ENCODE measurements at places on chromosomes 2 and 18.

- DNase-seq: no peak
These were observed 55.9 kb downstream of the KCTD18 start for GRCh38 chr2:200453853-200454534.

DNA sequence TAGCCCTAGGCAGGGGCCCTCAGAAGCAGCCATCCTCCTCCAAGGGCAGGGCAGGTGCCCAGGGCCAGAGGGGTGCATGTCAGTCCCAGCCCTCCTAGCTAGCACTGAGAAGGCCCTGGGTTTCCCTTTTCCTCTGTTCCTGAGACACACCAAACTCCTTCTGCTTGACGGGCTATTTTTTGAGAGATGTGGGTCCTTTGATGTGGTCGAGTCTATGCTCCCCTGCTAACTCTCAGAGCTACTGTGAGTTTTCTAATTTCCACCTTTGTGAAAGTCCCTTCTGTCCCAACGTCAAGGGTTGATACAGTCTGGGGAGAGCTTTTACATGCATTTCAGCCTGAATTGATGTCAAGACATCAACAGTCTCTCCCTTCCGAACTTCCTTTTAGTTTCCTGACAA is 51.4 kb downstream of the TRPM8 start:
- DNase-seq: no peak

DNA sequence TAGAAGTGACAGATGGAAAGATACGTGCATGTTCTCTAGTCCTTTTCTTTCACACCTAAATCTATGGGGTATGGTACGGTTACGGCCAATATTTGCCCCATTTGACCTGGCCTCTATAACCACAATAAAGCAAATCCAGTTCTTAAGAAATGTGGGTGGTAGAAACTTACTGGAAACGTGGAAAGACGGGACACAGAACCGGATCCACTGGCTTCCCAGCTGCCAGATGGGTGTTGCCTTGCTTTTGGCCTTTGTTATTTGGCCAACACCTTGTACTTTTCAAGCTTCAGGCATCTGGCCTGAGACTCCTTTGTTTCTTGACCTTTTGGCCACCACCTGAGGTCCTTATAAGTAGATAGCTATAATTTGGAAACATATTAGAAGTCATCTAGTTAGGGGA is 635.9 kb downstream of the SLC4A3 start:
- DNase-seq: no peak

GRCh38 chr2:216520112-216520511 is 21.5 kb downstream of the RPL37A start:
- no peak for DNase-seq

DNA sequence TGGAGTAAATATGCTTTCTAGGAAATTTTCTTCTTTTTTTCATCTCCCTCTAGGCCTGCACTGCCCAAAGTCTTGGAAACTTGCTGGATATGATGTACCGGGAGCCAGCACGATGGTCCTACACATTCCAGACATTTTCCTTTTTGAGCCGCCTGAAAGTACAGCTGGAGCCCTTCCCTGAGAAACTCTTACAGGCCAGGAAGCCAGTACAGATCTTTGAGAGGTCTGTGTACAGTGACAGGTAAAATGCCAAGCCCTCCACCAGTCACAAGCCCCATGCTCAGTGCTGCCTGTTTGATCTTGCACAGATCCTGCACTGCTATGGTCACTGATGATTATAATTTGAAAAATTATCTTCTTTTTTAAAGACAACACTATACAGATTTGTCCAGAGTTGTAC is 20.0 kb downstream of the DGUOK start:
- no peak for DNase-seq

GRCh38 chr2:180195847-180196246 is 188.8 kb upstream of the CWC22 start:
- no peak for DNase-seq

DNA sequence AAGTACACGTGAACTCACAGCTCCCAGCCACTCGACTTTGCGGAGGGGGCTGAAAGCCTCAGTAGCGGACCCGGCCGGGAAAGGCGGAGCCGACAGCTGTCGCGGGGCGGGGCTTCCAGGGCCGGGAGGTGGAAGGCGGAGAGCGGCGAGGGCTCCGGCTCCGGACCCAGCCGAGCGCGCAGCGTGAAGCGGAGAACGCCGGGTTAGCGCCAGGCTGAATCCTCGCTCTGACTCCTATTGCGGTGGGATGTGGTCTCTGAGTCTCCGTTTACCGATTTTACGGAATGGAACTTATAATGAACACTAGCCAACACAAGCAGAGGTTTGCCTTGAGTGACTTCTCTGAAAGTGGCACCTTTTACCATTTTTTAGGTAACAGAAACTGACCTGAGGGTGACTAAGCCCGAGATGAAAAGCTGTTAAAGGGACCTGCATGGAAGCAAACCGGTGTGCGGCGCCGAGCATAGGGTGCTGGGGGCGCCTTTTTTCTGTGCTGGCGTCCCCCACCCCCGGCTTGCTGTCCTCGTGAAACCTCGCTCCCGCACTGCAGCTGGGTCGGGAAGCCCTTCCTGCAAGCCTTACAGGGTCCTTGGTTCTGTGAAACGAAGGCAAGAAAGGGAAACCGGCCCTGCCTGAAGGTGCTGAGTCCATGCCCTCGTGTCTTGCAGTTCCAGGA is 72.9 kb downstream of the EN1 start:
- peak; percentile 16 for DNase-seq

GRCh38 chr2:204608237-204608939 is 63.1 kb downstream of the PARD3B start:
- no peak for DNase-seq

DNA sequence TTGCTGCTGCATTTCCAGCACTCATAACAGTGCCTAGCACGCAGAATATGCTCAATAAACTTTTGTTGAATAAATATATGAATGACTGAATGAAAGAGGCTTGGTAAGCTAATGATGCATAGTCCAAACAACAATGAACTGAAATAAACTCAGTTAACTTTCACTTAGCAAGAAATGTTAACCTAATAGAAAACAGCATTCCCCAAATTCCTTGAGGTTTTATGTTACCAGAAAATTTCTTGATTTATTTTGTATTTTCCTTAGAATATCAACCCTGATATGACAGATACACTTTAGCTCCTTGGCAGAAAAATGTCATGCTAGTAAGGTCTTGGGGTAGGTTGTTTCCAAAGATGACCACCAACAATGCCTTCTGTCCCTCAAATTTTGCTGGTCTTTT is 217.4 kb downstream of the KCNE4 start:
- no peak for DNase-seq

GRCh38 chr2:233011702-233012131 is 1.3 kb downstream of the NGEF start:
- no peak for DNase-seq

DNA sequence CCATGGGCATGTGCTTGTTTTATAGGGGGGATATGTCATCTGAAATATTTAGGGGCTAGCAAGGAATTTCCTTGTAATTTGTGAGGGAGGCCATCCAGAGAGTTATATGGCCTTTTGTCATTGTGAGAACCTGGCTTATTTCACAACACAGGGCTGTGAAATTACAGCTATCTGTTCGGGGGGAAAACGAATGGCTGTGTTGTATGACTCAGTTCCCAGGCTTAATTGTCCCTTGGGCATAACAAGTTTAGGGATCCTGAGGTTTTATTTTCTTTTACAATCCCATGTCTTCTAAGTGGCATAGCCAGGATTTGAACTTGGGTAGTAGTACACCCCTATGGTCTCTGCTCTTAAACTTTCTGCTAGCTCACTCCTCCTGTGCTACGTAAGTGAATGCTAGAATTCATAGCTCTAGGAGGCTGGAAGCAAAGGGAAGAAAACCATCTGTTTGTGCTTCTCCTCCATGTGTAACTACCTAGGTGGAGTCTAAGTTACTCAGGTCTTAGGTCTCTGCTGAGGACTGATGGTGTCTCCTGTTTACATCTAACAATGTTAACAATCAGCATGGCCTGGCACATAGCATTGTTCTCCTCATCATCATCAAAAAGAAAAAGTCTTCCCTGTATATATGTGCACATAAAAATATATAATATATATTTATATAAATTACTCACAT is 53.8 kb downstream of the SKA1 start:
- DNase-seq: no peak

DNA sequence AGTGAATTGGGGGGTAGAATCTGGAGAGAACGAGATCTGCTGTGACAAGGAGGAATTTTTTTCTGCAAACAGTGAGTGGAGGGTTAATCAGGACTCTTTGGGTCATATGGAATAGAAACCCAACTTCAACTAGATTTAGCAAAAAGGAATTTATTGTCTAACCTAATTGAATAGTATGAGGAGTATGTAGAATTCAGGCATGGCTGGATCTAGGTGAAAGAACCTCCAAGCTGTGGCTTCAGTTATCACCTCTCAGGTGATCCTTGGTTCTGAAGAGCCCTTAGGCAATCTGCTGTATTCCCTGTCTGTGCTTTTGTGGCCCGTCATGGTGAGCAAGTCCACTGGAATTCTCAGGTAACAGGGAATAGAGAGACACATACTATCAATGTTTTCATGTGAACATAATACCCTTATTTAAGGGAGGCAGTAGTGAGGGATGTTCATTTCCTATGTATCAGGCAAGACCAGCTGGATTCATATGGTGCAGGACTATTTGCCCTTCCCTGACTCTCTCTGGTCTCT is 164.7 kb downstream of the ALPK2 start:
- DNase-seq: no peak

- DNase-seq: no peak
These were observed 11.2 kb downstream of the IL18RAP start for GRCh38 chr2:102433973-102434654.

DNA sequence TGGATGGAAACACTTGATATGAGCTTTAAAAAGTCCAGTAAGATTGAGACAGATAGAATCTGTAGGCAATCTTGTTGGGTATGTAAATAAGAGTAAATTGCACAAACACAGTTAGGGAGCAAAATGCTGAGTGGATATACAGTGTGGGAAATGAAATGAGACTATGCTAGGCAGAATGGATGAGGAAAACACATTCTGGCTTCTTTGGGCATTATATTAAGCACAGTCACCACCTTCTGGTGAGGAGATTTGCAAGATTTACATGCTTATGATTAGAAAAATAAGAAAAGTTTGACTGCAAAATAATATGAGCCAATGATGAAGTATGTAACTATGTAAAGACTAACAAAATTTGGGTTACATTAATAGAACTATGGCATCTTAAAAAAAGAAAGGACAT is 2165.0 kb upstream of the CELF4 start:
- DNase-seq: no peak

DNA sequence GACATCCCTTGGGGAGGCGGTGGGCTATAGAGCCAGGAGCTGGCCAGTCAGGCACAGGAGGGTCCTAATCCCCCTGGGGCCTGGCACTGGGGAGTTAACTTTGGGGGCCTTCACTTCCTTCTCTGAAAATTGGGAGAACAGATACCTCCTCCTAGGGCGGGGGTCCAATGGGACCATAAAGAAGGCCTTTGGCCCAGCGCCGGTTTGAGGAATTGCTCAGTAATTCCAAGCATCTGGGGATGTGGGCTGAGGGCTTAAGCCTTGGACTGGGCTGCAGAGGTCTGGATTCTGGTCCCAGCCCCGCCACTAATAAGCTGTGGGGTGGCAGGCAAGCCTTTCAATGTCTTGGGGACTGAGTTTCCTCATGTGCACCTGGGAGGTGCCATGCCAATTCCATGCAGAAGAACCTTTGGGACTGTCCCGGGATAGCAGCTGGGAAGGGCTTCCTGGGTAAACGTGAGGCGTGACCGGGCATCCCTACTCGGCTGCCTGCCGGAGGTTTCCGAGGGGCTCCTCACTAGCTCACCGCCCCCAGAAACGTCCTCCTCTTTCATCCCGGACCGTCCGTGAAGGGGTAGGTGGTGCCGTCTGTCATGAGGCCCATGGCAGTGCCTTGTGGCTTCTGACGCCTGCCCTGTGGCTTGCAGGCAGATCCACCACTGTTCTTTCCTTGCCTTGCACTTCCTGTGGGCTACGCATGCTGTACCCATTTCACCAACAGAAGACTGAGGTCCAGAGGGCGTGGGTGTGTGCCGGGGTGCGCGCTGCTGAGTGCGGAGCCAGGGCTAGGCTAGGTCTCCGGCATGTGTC is 67.4 kb upstream of the HPCAL1 start:
- DNase-seq: no peak

GRCh38 chr2:122378521-122378920 is 623.1 kb downstream of the TSN start:
- no peak for DNase-seq

DNA sequence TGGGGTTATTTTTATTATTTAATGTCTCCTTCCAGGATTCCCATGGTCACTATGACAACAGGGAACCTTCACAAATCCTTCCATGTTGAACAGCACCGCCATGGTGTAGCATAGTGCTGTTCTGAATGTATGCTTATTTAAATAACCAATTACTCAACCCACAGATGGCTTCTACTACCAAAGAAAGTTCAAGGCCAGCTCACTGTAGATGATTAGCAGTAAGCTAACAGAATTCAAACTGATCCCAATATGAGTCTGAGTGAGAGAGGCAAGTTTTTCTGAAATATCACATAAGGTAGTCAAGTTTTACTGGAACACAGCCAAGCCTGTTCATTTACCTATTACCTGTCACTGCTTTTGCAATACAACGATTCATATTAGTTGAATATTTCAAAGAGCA is 51.2 kb downstream of the CLASP1 start:
- no peak for DNase-seq

GRCh38 chr2:120558847-120559246 is 176.8 kb upstream of the GLI2 start:
- no peak for DNase-seq

- no peak for DNase-seq
These were observed 117.4 kb downstream of the FAM210A start for GRCh38 chr18:13608791-13609532.

DNA sequence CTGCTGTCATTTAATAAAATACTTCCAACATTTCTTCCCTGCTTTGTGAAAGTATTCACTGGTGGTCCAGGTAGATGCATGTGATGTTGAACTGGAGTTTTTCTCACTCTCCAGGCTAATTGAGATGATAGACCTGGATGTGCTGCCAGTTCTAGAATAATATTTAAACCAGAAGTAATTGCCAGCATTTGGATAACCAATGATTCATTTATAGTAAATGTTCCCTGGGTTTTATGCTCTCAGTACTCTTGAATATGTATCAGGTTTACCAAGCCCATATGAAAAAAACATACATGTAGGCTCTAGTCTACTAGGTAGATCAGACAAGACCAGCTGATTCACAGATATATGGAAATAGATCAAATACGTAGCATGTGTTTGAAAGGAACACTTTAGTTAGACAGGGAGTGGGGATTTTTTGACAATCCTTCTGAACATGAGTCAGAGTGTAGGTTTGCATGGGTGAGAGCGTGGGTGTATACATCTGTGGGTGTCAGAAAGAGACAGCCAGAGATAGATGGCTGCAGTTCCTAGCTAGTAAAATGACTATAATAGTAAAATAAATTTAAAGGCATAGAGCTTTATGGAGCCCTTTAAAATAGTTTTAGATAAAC is 115.1 kb downstream of the NAB1 start:
- DNase-seq: no peak

- DNase-seq: no peak
These were observed 114.7 kb downstream of the RTP5 start for GRCh38 chr2:241984271-241984655.

- no peak for DNase-seq
These were observed 281.1 kb upstream of the RAB12 start for GRCh38 chr18:8328126-8328525.

GRCh38 chr2:231398585-231398984 is 3.1 kb downstream of the B3GNT7 start:
- no peak for DNase-seq

GRCh38 chr18:8847066-8847755 is 141.9 kb downstream of the MTCL1 start:
- no peak for DNase-seq

Measured in ovary (tissue), 10 donors.